CD4-positive, alpha-beta T cell treated with Interleukin-12 subunit alpha and Interleukin-12 subunit beta, for 1 hour (primary cell): ENCODE measurements at places on chromosomes 4 and X.

- DNase-seq, result no peak
Observed at GRCh38 chr4:19429684-19430083, 822.0 kb upstream of the SLIT2 start.

- no peak for DNase-seq
Observed at GRCh38 chr4:2925931-2926860, 37.0 kb downstream of the NOP14 start.

DNA sequence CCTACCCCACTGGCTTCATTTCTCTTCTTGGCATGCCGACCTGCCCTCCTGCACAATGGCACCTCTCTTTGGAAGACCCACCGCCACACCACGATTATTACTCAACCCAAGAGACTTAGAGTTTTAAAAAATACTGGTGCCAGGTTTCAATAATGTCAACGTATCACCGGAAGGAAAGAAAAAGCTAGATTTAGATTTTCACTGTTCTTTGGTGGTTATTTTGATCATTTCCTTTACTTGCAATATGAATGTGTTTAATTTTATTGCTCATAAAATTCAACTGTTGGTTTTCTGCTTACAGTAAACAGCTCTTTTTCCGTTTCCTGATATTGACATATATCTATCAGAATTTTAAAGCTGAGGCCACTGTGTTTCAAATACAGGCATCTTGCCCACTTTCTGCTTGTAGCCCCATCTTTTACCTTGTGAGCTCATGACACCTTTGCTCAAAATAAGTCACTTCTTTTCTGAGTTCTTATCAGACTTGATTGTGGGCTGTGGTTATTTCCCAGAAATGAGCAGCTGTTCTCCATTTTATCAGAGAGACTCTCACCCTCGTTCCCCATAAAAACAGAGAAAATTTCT, 439.1 kb downstream of the INPP4B start:
- peak; percentile 59 for DNase-seq

GRCh38 chr4:73741031-73741749, 821 bp downstream of the CXCL8 start:
- DNase-seq, result no peak

DNA sequence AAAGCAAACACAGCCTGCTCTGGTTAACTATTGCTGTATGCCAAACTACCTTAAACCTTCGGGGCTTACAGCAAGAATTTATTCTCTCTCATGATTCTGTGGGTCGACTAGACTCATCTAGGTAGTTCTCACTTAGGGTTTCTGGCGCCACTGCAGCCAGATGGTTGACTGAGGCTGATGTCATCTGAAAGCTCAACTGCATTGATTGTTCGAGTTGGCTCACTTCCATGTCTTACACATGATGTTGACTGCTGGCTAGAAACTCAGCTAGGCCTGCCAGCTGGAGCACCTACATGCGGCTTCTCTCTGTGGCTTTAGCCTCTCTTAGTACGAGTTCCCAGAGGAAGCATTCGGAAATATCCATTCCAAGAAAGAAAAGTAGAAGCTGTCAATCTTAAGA, 103.2 kb downstream of the SRPX start:
- DNase-seq, result no peak

- no peak for DNase-seq
Observed at GRCh38 chr4:107640197-107640596, 79.8 kb downstream of the PAPSS1 start.

DNA sequence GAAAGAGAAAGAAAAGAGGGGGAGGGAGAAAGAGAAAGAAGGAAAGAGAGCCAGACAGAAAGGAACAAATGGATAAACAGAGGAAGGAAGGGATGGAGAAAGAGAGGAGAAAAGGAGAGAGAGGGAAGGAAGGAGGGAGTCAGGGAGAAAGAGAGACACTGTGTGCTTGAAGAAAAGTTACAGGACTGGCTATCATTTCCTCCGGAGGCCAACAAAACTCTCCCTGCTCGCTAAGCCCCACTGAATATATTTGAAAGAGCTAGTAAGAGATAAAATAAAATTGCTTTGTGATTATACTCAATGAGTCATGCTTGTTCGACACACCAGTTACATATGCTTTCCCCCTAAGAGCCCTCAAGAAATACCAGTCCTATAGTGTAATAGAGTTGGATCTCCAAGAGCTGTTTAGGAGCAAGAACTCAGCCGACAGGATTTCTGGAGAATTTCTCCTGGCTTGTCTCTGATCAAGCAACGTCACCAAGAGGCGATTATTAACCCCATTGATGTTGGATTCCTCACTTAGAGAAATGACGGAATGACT, 102.2 kb downstream of the MXRA5 start:
- no peak for DNase-seq
